Femur (tissue), 1 donor: ENCODE measurements at places on chromosomes 1 and 21.

DNA sequence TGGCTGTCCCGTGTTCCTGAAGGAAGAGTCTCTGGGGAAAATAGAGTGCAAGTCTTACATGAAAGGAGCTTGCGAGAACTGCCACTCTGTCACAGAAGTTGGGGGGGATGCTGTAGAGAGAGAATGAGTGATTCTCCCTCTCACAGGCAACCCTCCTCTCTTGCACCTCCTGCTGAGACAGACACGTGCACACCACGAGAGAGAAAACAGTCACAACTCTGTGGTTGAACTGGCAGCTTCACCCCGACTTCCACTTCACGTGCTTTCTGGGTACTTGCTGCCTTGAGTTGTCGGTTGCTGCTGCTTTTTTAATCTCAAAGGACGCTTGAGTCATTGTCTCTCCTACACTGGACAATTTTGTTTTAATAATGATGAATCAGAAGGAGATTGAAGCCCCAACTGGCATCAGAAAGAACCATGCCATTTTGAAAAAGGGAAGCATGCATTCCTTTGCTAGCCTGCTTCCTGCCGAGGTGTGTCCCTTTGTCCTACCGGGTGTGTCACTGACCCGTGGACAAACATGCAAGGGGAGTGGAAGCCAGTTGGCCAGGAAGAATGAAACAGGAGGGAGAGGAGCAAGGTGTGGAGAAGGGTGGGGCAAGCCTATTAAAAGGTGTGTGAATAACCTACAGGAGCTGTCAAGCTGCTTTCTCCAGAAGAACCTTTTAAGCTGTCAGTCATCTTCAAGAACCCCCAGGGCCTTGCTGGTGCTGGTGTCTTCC, 164.2 kb downstream of the CACNA1E start:
- no peak for DNase-seq

GRCh38 chr1:12031039-12031980, 12.0 kb downstream of the MIIP start:
- DNase-seq: no peak

- DNase-seq: no peak
Measured at GRCh38 chr1:227449051-227449450, 114.3 kb upstream of the ZNF678 start.

DNA sequence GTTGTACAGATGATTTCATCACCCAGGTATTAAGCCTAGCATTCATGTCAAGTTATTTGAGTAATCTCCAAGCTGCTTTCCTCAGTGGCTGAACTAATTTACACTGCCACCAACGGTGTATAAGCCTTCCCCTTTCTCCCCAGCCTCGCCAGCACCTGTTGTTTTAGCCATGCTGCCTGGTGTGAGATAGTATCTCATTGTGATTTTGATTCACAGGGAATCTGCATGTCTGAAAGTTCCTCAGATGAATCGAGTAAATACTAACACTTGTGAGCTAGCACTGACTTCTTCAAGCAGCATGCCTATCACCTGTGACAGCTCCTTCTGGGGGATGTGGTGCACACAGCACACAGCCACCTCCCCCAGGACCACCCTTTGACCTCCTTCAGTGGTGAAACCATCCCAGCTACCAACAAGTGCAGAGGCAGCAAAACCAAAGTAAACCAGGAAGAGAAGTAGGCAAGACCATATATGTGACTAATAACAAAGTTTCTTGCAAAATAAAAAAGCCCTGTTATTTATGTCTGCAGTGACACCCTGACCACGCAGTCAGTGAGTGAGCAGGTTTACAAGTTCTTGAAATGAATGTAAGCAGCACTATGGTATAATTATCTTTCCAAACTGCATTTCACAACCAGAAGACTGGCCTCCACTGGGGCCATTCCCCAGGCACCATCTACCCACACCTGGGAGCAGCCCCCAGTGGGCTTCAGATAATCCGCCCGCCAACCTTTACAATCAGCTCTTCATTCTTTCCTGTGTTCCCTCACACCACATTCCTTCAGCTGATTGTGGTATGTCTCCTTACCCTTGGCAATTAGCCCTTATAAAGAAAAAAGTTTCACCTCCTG, 173.8 kb downstream of the ETS2 start:
- DNase-seq: no peak

- no peak for DNase-seq
Measured at GRCh38 chr1:77671836-77672235, 10.6 kb downstream of the ZZZ3 start.

DNA sequence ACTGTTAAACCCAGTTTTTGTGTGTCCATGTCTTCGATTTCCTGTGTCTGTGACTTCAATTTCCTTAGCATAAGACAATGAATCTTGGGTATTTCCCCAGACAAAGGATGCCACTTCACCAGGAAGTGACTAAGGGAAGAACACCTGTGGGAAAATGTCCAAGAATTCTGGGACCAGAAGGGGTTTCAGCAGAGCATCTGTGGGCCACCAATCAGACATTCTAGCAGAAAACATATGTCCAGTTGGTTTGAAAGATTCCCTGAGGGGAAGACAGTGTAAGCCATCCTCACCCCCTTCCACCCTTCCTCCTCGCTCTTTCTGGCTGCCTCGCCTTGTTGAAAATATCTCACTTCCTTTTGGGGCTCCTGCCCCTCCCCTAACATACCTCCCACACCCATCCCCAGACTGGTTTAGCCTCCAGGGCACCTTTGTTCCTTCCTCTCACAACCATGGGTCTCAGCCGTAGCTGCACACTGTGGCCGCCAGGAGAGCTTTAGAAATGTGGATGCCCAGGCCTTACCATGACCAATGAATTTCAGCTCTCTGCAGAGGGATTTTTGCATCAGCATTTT, 25.5 kb upstream of the IFNAR1 start:
- no peak for DNase-seq

DNA sequence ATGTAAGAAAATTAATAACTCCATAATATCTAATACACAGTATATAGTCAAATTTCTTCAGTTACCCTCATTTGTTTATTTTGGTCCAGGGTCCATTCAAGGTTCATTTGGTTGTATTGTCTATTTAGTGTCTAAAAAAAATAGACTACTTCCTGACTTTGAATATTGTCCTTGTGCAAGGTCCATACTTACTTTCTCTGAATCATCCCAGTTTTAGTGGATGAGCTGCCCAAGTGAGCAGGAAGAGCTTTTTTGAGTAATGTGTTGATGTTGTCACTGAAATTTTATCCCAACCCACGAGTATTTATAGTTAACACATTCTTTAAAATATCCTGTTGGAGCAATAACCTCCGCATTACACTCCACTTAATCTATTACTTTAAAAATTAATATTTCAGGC, 45.6 kb upstream of the FASLG start:
- DNase-seq: no peak

- DNase-seq: no peak
Measured at GRCh38 chr1:194908643-194909042, 1699.6 kb downstream of the KCNT2 start.
